ENCODE measurements at places on chromosomes 1 and 21.

DNA sequence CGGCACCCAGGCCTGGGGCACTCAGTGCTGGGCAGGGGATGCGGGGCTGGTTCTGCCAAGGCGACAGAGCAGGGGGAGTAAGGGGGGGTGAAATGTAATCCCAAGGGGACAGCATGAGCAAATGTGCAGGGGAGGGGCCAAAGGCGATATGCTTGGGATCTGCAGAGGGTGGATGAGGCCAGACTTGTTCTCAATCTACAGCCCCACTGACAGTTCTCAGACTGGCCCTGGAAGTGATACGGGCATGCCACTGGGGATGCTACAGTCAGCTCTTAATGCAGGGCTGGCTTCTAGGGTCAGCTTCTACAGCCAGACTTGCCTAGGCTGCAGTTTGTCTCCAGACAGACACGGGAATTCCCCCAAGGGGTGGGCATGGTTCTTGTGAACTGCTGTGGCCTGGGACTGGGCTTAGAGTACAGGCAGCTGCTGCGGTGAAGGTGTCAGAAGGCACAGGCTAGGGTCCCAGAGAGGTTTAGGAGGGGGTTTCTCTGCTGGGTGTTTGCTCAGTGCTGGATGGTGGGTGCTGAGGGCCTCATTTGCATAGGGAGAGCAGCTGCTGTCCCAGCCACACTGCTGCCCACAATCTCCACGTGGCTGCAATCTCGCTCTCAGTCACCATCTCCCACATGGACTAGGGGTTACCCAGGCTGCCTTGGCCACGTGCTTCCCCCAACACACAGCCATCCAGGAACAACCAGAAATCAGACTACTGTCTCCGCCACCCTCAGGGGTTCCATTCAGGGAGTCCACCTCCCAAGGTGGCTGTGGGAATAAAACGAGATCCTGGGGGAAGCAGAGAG is 190.1 kb downstream of the HIVEP3 start:
- DNase-seq: no peak

DNA sequence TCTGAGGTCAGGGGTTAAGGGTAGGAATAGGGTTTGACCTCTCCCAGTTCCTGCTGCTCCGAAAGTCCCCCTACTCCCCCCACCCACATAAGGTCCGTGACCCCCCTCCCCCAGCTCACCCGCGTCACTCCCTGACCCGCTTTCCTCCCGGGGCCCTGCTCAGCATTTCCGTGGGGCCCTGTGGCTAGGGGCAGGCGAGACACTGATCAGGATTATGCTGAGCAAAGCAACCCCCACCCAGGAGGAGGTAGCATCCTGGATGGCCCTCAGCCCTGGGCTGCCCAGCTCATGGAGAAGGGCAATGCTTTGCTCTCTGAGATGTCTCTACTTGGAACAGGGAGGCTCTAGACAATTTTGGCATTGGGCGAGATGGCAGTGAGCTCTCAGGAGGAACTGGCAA is 3.7 kb downstream of the RORC start:
- no peak for DNase-seq

DNA sequence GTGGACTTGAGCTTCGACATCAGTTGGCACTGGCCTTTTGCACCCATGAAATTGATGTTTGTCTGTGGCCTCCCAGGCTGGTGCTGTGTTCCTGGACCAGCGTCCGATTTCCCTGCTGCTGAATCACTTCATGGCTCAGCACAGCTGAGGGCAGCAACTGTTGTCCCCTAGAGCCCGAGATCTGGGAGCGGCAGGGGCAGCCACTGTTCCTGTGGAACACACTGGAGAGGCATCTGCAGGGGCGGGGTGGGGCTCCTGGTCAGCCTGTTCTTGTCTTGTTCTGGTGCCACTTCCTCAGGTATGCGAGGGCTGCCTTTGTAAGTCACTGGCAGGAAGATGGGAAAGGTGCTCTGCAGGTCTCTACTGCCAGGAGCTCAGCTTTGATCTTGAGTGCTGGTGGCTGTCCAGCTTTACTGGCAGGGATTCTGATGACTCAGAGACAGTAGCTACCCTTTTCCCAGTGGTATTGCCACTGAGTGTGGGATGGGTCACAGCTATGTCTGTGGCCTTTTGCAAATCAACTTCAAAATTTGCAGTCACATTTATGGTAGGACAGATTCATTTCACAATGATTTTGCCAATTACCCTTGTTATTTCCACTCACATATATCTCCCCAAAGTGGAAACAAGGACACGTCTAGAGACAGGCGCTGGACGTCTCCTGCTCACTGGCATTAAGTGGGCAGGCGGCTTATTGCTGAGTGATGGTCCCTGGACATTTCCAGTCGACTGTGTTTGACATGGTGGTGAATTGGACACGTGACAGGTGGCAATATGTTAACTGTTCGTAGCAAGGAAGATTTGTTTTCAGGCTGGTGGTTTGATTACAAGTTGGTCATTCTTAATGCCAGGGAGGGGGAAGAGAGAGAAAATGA is 15.3 kb downstream of the AGPAT3 start:
- peak; percentile 70 for DNase-seq

- DNase-seq: no peak
Observed at GRCh38 chr1:78070758-78071157, 25.0 kb downstream of the GIPC2 start.

- DNase-seq: peak; percentile 83
Observed at GRCh38 chr1:17494114-17494729, 45.3 kb upstream of the ARHGEF10L start.

GRCh38 chr1:165686121-165686970 is 12.0 kb downstream of the ALDH9A1 start:
- DNase-seq: no peak

- no peak for DNase-seq
Observed at GRCh38 chr1:170856455-170856854, 78.9 kb upstream of the MROH9 start.

GRCh38 chr21:38985568-38986378 is 180.0 kb downstream of the ETS2 start:
- DNase-seq: peak; percentile 72

DNA sequence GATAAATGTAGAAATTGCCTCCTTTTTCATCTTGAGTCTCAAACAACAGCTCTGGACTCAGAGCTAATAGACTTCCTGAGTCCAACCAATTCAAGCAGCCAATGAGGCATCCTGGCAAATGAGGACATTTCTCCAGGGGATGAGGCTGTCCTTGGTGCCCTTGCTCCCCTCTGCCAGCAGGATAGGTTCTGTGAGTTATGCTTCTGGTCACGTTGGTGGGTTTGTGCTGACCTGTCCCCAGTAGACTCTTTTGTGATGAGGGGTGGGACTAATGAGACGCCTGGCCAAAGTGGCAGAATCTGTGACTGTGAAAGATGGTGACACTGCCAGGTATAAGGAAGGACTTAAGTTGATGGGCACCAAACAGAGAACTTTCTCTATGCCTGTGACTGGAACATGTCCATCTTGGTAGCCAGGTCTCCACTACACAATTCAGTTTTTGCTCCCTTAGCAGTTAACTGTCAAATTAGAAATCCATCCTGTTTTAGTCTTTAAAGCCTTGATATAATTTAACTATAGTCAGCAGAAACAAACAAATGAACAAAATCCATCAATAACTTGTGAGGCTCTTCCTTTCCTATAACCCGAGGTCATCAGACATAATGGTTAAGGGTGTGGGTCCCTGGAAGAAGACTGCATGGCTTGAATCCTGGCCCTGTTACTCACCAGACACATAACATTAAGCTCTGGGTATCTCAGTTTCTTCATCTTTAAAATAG is 35.7 kb upstream of the THEM4 start:
- no peak for DNase-seq

DNA sequence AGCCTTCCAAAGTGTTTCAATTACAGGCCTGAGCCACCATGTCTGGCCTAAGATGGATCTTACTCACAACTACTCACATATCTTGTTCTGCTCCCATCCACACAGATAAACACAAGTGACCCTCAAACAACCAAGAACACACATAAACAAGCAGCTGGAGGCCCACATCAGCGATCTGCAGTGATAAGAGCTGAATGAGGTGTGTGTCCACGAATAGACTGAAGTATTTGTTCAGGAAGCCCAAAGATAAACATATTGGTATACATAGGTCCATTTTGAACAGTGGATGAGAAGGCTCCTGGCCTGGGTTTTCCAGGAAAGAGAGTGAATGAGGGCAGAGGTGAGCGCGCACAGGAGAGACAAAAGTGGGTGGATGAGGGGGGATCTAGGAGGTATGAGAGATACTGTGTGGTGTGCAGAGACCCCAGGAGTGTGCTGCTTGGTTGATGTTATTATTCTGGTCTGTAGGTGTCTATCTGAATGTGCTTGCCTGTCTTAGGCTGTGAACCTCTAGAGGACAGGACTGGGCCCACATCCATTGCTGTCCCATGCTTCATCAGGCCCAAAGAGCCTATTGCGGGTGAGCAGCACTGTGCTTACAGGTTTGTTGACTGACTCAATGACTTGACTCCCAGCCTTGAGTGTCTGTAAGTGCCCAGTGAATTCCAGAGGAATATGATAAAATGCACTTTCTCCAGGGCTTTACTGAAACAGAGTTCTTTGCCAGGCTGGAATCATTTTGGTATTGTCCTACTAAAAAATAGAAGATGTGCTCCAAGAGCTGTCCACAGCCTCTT is 79.9 kb upstream of the ATP1A1 start:
- DNase-seq: no peak

- peak; percentile 27 for DNase-seq
Observed at GRCh38 chr1:11068600-11069473, 9.0 kb upstream of the SRM start.

GRCh38 chr1:246761396-246761795 is 37.2 kb downstream of the SCCPDH start:
- DNase-seq: no peak

- peak; percentile 49 for DNase-seq
Observed at GRCh38 chr1:46131712-46132528, 509 bp downstream of the PIK3R3 start.

DNA sequence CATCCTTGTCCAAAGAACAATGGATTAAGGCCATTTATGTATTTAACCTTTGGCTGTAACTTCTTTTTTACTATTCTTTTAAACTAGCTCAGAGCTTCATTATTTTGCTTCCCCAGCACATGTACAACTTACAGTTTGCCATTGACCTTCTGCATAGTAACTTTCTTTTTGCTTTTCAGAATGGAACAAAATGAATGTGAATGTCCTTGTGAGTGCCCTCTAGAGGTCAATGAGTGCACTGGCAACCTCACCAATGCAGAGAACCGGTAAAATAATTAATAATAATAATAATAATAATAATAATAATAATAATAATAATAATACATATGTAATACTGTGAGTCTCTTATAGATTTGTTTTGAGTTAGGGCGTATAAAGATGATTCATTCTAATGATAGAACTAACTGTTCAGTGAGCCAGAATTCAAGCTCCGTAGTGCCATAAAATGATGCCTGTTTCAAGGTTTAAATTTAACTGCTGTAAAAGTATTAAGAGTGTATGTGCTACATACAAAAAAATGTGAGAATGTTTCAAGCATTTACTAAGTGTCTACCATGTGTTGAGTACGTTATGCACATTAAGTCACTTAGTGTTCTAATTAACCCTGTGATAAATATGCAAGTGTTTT is 69.0 kb upstream of the RAVER2 start:
- DNase-seq: no peak

DNA sequence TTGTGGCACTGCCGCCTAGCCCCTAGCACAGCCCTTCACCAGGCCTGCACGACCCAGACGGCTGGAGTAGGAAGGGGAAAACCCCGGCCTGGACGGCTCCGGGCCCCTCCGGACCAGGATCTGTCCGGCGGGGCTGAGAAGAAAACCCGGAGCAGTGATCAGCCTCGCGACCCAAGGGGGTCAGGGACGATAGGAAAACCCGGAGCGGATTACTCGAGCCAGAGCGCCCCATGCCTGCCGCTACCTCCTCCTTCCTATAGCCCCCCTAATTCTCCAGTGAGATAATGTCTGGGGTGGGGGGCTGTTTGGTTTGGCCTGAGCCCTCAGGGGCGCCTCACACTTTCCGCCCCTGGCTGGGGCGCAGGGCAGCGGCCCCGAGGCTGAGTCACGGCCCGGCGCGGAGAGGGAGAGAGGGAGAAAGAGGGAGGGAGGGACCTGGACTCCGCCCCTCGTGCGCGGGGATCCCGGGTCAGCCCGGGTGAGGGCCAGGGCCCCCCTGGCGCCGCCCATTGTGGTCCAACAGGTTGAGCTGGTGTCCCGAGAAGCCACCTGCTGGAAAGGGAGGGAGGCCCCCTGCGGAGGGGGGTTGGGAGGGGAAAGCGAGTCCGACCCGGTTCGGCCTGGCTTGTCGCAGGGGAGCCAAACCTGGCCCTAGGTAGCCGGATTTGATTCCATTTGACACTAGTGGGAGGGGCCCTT is 1.7 kb upstream of the ZBTB7B start:
- DNase-seq: peak; percentile 99

DNA sequence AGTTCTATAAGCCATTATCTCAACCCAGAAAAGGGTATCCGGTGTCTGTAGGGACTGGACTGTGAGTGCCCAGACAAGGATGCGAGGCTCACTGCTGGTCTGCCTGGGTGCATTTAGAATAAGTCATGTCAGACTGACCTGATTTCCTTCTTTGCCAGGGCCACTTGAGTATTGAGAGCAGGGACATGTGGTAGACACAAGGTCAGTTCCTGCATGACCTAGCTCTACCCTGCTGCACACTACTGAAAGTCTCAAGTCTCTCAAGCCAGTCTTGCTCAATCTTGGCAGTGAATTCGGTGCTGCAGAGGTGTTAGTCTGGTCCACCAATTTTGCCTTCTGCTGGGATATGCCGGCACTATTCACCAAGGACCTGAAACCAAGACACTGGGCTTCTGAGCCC is 180.1 kb downstream of the C1orf94 start:
- DNase-seq: no peak

GRCh38 chr1:88351960-88352359 is 332.1 kb upstream of the PKN2 start:
- no peak for DNase-seq

- DNase-seq: no peak
Observed at GRCh38 chr21:44886113-44887075, 12.9 kb upstream of the PTTG1IP start.

GRCh38 chr1:214224611-214225354 is 56.2 kb upstream of the SMYD2 start:
- DNase-seq: no peak

GRCh38 chr21:41615613-41616012 is 107.7 kb upstream of the TMPRSS2 start:
- no peak for DNase-seq

DNA sequence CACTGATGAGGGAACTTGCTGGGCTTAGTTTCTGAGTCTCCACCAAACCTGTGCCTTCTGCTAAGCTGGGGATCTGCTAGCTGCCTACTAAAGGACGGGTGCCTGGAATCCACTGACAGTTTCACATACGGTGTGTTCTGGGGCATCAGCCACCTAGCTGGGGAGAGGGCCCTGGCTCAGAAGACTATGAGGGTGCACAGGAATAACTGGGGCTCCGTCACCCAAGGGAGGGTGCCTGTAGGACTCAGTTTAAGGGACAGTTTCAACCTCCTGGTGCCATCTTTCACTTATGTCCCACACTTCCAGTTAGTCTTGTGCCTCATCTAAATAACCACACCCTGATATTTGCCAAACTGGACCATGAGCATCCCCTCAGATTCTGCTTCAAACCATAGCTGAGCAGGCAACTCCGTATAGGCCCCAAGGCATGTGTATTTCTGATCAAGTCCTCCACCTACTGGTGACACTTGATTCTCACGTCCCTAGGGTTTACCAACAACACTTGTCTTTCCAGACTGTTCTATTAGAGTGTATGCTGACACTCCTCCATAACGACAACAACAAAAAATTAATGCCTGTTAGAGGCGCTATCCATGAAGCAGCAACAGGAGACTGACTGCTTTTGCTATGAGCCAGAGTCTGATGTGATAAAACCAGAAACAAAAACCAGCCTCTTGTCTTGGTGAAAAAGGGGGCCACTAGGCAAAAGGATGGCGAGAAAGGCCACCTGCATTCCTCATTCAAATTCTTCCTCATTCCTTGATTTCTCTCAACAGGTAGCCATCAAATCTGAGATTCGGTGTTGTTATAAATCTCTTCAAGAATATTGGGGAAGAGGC is 55.0 kb upstream of the PAXBP1 start:
- no peak for DNase-seq

- DNase-seq: no peak
Observed at GRCh38 chr1:245298781-245299180, 144.0 kb downstream of the KIF26B start.

Data from Peyer's patch (tissue), 4 donors.